ENCODE measurements at places on chromosomes 13 and 19.

DNA sequence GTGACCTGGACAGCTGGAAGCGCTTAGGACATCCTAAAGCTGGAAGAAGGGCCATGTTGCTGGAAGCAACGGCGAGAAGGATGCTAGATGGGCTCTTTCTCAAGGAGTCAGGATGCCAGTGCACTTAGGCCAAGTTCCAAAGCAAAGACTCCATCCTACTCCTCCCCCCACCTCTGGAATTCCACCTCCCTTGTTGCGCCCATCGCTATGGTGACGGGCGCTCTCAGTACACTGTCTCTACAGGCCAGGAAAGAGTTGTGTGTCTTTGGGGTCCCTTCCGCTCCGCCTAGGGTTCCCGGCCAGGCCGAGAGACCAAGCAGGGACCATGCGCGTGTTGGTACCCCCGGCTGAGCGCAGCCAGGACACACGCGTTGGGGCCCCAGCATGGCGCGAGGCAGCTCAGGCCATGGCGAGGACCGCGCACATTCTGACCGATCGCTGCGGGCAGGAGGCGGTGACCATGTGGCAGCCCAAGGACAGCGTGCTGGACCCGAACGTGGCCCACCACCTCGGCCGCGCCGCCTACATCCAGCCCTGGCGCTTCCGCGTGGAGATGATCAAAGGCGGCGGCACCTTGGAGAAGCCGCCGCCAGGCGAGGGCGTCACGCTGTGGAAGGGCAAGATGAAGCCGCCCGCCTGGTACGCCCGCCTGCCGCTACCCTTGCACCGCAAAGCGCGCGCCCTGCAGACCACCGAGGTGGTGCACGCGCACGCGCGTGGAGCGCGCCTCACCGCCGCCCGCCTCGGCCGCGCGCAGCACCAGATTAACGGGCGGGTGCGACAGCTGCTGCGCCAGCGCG lies 31.0 kb upstream of the SLC1A6 start:
- DNase-seq = no peak

DNA sequence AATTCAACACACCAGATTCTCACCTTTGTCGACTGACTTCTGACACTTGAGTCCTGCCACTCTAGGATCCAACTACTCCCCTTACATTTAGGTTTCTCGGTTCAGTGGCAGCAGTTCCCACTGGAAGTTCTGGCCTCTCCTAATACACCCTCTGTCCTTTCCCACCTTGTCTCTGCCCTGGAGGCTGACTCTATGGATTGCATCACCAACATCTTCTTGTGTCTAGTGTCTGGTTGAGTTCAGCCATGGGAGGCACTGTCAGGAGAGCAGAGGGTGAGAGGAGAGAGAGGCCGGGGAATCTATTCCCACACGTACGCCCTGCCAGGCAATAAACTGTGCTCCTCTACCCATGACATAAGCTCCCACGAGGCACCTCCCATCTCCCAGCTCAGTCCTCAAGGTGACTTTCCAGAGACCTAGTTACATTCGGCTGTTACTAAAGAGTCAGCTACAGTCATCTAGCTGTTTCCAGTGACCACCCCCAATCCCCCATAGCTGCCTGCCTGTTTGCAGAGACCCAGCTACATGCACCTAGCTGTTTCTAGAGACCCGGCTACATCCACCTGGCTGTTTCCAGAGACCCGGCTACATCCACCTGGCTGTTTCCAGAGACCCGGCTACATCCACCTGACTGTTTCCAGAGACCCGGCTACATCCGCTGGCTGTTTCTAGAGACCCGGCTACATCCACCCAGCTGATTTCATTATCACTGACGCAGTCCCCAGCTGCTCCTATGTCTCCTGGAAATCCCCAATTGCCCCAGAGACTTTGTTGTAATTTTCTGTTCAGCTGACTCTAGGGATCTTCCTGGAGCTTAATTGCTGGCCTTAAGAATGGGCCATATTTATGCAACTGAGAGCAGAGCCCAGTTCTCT lies 8.1 kb upstream of the LILRB4 start:
- no peak for DNase-seq

GRCh38 chr13:41058295-41059070 lies 2.8 kb upstream of the WBP4 start:
- DNase-seq = no peak

GRCh38 chr13:32940601-32941000 lies 75.6 kb upstream of the KL start:
- peak; percentile 9 for DNase-seq

GRCh38 chr19:55451163-55451964 lies 8.3 kb upstream of the SHISA7 start:
- no peak for DNase-seq

GRCh38 chr13:64993514-64994164 lies 2236.5 kb downstream of the PCDH9 start:
- no peak for DNase-seq

DNA sequence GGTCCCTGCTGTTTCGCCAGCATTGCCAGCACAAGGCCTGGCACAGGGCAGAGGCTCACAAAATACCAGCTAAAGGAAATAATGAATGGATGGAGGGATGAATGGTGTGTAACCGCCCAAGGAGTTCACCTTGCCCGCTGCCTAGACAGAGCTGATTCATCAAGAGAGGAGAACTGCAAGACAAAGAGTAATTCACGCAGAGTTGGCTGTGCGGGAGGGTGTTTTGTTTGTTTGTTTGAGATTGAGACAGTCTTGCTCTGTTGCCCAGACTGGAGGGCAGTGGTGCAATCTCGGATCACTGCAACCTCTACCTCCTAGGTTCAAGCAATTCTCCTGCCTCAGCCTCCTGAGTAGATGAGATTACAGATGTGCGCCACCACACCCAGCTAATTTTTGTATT lies 3.0 kb downstream of the OPA3 start:
- no peak for DNase-seq

GRCh38 chr13:46341112-46341711 lies 45.8 kb downstream of the RUBCNL start:
- DNase-seq = no peak

GRCh38 chr19:44574186-44574950 lies 39.0 kb upstream of the IGSF23 start:
- DNase-seq = no peak

DNA sequence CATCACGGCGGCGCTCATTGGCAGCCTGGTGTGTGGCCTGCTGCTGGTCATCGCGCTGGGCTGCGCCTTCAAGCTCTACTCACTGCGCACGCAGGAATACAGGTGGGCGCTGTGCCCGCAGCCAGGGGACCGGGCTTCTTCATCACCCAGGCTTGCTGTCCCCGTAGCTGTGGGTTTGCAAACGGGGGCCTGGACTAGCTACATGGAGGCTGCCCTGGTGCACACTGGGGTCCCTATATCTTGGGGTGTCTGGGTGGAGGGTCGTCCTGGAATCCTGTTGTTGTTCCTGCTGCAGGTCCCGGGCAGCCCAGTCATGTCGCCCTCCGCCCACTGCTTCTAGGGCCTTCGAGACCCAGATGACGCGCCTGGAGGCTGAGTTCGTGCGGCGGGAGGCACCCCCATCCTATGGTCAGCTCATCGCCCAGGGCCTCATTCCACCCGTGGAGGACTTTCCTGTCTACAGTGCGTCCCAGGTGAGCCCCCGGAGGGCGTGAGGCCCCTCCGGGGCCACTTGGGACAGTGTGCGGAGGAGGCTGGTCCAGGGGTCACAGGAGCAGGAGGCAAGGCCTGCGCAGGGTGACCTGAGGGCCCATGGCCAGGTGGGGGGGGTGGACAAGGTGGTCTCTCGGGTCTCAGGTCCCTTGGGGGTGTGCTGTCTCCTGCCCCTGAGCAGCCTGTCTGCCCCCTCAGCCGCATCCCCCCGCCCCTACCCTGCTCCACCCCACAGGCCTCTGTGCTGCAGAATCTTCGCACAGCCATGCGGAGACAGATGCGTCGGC lies 12.3 kb downstream of the LRP3 start:
- DNase-seq = no peak

DNA sequence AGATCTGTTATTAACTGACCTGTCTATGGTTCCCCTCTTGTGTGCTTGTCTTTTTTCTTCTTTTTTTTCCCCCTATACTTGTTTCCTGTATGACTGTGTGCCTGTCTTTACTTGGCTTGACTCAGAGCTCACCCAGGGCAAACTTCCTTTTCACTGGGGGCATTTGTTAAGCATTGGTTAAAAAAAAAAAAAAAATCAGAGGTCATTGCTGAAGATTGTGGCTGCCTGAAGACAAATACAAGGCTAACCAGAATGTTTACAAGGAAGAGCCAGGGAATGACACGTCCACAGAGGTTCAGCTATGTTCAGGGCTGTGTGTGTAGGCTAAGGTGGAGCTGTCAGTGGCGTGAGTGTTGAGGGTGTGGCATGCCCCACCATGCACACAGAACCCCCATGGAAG lies 47.1 kb downstream of the LNX2 start:
- DNase-seq = peak; percentile 18

DNA sequence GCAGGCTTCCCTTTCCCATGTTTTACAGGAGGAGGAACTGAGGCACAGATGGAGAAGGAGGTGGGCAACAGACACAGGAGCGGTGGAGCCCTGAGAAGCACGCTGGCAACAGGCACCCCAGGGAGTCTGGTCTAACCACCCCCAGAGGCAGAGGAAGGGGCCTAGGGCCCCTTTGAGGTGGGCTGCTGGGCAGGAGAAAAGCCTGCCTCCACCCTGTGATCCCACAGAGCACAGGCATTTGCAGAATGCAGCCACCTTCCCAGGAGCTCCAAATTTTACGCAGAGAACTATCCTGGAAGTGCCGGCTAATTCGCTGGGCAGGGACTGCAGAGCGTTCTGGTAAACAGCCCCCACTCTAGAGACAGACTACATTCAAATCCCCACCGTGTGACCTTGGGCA lies 30.4 kb downstream of the RAB20 start:
- DNase-seq = no peak

GRCh38 chr19:55376241-55376933 lies at the start of gene TMEM190:
TMEM190 (plus strand) TSS chr19:55376826; CDS start chr19:55376854, 28 bp downstream.
- no peak for DNase-seq

DNA sequence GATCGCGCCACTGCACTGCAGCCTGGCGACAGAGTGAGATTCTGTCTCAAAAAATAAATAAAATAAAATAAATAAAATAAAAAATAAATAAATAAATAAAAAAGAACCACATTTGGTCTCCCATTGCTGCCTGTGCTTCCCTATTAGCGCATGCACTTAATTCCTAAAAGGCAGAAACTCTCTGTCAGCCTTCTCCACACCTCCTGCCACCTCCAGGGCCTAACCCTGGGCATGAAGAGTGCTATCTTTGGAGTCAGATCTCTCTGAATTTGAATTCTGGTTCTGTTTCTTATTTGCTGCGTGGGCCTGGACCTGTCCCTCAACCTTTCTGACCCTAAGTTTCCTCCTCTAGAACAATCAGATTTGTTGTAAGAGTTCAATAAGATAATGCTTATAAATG lies 11.3 kb downstream of the NCAN start:
- DNase-seq = no peak

GRCh38 chr13:42022336-42022735 lies 26.1 kb upstream of the DGKH start:
- no peak for DNase-seq

- DNase-seq = peak; percentile 74
Measured at GRCh38 chr19:13155472-13156359, 5.5 kb downstream of the IER2 start.

- DNase-seq = no peak
Measured at GRCh38 chr13:46996316-46997030, 99.6 kb upstream of the HTR2A start.

GRCh38 chr19:924553-925086 lies 1.2 kb upstream of the ARID3A start:
- DNase-seq = no peak

DNA sequence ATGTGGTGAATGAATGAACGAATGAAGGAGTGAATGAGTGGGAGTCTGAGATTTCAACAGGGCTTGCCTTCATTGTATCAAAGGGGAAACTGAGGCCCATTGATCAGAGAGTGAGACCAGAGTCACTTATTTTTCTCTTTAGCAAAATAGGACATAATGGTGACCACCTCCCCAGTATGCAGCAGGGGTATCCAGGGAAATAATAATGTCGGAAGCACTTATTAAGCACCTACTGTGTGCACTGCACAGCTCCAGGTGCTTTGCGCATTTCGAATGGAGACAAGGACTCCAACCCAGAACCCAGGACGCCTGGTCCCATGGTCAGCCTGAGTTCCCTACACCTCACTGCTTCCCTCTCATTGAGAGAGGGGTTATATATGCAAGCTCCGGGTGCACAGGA lies 26.8 kb upstream of the SEMA6B start:
- no peak for DNase-seq

DNA sequence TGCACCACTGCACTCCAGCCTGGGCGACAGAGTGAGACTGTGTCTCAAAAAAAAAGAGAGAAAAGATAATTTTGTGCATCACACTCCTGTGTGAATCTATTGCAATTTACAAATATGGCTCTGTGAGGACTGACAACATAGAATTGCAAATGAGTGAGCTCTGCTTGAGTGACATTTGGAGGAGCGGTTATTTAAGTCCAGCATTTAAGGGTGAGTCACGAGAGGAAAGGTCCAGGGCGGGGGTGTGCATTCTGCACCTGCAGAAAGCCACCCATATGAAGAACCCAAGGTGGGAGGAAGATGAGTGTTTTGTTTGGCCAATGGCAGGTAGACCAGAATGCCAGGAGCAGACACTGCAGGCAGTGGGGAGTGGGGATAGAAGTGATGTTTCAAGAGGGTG lies 58.5 kb downstream of the DGKH start:
- DNase-seq = no peak

DNA sequence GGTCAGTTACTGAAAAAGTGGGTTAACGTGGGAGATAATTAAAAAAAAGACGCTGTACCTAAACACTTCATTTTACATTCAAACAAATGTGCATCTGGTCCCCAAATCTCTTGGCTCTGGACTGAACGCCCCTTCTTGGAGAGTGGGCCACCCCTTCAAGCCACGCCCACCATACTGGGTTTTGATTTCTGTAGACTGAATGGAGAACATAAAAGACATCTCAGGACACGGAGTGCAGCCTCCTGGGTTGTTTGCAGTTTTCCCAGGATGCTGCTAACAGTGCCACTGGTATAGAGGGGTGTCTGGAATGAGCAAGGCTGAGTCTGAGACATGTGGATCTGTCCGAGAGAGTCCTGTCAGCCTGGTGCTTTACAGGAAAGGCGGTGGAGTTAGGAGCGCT lies 10.6 kb downstream of the TFDP1 start:
- DNase-seq = no peak

- no peak for DNase-seq
Measured at GRCh38 chr19:5342573-5343201, 2.1 kb upstream of the PTPRS start.

GRCh38 chr13:85313761-85314503 lies 485.3 kb downstream of the SLITRK6 start:
- DNase-seq = peak; percentile 58

DNA sequence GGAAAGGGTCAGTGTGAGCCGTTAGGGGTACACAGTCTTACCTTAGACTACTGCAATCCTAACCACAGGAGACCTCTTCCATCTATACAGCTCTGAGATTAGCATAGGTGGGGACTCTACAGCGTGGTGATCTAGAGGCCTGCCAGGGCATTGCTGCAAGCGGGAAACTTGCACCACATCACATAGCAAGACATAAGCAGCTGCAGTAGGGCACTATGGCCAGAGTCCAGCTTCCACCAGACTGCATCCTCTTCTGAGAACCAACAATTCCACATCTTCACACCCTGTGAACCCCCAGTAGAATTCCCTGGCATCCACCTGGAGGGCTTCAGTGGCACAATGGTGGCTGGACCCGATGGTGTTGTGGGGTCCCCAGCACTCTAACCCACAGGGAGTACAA lies 1564.3 kb upstream of the PRR20A start:
- DNase-seq = no peak

GRCh38 chr13:95656386-95657015 lies 12.0 kb upstream of the DZIP1 start:
- DNase-seq = no peak

Measured in H4 (cell line).